ENCODE measurements at places on chromosomes 16 and 17. TPM values are rescaled to one million over a fixed set of nuclear protein-coding genes. Genes with fewer than 3 reads are reported as not detected.

YBX2 gene
- 0.39 TPM for total RNA-seq

GRCh38 chr16:86101897-86102157 is 202.9 kb downstream of the IRF8 start:
- no peak for DNase-seq

DNA sequence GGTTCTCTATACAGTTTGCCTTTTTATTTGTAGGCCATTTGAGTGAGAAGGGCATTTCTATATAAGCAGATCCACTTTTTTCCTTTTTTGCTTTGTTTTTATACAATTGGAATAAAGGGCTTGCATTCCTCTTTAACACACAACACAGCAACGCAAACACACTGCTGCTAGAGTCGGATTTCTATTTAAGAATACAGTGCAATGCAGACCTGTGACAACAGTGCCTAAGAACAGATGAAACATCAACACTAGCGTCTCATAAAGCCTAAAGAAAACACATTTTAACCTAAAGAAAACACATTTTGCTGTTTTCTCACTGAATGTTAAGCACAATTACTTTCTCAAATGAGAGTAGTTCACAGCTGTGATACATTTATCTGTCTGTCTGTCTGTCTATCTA is 1141.1 kb downstream of the CDH11 start:
- DNase-seq = no peak

- no peak for DNase-seq
Measured at GRCh38 chr16:70662991-70663523, 16.7 kb downstream of the IL34 start.

GRCh38 chr16:12716658-12717057 is 87.0 kb downstream of the CPPED1 start:
- no peak for DNase-seq

- DNase-seq = no peak
Measured at GRCh38 chr17:44384823-44385286, 4.6 kb downstream of the ITGA2B start.

DNA sequence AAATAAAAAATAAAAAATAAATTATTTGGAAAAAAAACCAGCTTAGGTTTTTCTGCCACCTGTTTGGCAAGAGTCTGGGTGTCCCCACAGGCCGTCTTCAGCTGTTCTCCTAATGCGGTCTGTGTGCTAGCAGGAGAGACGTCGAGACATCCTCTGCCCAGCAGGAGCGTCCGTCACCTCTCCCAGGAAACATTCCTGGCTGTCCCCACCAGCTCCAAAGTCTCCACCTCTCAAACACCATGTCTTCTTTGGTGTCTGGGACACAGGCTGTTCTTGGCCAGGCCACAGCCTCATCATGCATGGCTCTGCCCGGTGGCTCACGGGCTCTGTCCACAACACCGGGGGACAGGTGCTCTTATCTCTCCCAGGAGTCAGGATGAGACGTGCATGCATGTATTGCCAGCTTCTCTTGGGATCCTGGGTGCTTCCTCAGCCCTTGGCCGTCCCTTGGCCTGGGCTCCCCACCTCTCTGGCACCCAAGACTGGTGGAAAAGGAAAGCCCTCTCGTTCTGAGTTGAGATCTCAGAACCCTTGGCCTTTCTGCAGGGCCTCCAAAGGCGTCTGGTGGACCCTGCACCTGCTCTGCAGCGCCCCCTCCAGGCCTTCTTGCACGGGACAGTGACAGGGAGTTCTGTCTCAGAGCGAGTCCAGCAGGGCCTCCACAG is 84.9 kb upstream of the CBX4 start:
- peak; percentile 35 for DNase-seq

DNA sequence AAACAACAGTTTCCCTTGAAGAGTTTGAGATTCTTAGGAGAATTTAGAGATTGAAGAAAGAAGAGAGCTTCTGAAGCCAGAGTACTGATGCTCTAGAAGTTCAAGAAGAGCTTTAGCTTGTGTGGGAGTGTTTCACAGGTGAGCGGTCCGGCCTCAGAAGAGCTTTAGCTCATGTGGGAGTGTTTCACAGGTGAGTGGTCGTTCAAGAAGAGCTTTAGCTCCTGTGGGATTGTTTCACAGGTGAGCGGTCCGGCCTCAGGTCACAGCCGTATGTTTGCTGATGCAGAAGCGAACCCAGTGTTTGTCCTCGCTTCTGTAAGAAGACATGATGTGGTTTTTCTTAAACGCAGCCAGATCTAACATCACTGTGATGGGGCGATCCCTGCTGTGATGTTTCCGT is 76.4 kb downstream of the SEC14L1 start:
- no peak for DNase-seq
